ENCODE measurements at places on chromosomes 11 and 22.

DNA sequence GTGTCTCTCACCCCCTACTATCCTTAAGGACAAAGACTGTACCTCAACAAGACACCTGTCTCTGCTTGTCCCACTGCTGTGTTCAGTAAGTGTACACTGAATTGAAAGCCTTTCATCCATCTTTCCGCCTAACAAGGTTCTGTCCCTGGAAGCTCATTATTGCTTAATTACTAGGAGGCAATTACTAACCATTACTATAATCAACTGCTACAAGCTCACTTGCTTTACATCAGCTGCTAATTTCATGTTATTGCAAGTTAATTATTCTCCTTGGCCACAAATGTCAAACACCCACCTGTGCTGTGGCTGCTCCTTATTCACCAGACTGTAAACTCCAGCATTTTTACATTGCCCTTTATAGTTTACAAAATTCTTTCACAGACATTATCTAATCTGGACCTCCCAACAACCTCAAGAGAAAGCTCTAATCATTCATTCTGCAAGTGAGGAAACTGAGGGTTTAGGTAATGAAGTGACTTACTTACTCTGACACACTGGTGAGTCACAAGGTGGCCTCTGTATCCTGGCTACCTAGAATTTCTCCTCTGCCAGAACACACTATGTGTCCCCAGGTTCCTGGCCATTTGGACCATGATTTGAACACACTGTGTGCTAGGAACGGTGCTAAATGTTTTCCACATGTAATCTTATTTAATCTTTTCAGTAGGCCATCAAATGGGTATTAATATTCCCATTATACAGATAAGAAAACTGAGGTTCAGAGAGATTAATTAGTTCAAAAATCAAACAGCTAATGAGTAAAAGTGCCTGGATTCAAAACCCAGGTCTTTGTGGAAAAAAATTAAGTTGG, 66.7 kb downstream of the RAB30 start:
- no peak for DNase-seq

DNA sequence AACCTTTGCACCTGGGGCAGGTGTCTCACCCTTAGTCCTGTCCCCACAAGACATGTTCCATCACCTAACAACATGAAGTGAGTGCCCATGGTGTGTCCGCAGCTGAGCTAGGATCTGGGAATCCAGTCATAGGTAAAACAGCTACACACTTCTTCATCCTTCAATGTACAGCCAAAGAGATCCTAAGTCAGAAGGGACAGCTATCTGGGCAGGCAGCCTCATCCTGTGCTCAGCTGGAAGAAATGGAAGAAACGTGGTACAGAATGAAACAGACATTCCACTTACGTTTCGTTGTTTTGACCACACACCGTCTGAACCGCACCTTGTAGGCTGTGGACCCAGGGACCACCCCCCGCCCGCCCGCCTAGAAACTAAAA, 30.8 kb downstream of the PDGFB start:
- DNase-seq: no peak

DNA sequence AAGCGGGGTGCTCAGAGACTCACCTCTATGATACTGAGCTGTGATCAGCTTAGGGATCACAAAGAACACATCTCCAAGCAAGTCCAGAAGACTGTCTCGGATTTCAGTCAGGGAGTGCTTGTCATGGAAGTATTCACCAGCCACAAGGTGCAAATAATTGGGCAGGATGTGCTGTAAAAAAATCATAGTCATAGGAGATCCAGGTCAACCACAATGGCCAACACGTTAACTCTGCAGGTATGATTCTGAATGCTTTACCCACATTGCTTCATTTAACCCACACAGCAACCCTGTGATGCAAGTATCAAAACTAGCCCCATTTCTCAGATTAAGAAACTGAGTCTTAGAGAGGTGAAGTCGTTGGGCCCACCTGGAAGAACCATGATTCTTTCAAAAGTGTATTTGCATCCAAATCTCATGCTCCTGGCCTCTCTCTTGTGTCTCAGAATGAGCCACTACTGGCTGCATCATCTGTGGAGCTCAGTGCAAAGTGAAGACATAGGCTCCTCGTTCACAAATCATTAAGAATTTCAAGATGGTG, 179.3 kb downstream of the BCR start:
- DNase-seq: no peak

- DNase-seq: no peak
Measured at GRCh38 chr22:23518376-23519187, 61.5 kb downstream of the IGLL1 start.

DNA sequence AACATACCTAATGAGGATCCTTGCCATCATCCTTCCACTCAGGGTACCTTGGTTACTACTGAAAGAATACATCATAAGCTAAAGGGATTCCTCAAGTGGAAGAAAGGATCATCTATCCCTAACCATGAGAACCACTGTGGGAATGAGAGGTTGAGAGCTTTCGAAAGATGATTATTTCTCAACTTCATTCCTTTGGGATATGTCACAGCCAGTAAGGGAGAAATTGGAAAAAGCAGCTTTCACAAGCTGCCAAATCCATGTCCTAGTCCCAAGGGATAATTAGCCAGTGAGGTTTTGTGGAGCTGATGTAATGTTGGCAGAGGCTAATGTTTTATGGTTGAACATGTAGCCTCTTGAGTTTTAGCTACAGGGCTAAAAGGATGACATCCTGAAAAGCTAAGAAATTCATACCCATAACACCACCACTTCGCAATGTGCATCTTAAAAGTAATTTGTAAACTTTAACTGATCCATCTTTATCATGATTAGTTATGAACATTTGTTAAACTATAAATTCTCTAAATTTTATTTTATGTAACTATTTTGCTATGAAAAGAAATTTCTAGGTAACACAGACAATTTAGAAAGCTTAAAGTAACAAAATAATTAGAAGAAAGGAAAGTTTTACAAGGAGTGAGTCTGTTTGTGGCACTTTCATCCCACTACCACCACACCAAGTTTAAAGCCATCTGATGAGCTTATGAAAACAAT, 123.9 kb downstream of the MRTFA start:
- no peak for DNase-seq

DNA sequence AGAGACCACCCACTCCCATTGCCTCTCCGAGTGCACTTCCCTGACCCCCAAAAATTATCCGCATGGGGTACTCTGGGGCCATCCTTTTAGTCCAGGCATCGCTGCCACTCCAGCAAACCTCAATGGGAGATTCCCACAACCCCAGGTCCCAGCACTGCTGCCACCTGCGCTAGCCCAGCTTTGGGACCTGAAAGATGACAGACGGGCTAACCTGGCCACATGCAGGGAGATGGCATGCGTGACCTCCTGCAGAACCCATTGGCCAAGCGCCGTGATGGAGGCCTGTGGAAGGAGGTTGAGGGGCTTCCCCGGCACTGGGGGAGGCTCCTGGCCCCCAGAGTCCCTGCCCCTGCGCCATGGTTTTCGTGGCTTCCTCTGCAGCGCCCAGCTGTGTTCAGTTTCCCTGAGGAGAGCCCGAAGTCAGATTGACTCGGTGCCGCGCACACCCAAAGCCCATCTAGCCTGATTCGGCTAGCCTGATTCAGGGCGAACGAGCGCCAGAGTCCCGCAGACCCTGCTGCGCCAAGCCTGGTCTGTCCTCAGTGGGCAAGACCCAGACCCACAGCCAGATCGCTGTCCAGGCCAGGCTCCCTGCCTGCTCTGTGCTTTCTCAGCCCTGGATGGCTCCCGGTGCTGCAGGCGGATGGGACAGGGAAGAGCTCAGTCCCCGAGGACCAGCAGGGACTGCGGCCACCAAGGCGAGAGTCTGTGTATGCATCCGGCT, 751 bp upstream of the WNT7B start:
- no peak for DNase-seq

DNA sequence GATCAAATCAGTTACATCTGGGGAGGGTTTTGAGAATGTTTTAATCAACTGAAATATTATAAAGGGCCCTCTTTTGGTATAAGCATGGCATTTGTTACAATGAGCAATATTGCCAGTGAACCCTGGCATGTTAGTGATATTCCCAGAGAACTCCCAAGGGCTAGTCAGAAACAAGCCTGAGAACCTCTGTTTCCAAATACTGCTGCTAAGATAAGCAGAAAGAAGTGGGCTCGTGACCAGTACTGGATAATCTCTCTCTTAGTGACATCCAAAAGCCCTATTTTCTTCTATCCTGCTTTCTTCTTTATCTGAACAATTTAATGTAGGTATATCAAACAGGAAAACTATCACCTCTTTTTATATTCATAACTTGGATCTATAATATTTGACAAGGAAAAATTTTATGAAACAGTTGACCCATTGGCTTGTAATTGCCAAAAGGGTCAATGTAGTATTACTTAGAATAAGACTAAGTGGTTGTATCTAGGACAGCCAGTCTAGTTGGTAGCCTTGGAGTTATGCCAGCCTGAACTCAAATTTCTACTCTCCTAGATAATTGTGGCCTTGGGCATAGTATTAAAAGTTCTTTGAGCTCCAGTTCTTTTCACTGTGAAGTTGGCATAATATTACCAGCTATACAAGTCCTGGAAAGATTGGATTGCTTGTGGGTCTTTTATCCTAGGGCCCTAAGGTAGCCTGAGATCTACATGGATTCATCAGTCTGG, 15.7 kb downstream of the CAT start:
- no peak for DNase-seq

GRCh38 chr11:662689-663274, 25.7 kb downstream of the DRD4 start:
- no peak for DNase-seq

DNA sequence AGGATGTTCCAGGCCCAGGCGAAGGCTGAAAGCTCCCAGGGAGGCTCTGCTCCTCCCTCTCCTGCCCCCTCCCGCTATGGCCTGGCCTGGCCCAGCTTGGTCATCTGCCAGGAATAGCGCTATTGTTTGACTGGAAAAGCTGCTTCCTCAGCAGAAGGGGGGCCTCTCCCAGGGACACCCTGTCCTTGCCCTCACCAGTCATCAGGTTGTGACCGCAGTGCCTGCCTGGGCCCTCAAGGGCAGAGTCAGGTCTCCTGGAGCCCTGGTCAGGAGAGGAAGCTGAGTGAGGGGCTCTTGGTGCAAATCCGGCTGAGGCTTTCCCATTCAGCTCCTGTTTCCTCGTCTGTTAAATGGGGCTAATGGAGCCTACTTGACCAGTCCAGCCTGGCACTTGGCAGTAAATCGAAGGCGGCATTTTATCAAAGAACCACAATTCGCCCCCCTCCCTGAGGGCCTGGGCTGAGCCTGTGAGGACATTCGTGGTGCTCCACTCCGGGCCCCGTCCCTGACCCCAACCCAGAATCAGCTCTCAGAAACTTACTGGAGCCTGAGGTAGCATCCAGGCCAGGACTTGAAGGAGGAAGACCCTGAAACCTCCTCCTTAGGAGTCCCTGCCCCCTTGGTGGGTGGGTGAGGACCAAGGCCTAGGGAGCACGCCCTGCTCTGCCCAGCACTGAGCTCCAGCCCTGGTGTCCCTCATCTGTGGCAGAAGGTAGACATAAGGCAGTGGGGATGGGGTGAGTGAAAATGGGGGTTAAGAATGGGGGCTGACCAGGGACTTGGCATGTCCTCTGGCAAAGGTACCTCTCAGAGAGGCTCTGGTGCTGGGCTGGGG, 2.0 kb upstream of the CASTOR1 start:
- no peak for DNase-seq

DNA sequence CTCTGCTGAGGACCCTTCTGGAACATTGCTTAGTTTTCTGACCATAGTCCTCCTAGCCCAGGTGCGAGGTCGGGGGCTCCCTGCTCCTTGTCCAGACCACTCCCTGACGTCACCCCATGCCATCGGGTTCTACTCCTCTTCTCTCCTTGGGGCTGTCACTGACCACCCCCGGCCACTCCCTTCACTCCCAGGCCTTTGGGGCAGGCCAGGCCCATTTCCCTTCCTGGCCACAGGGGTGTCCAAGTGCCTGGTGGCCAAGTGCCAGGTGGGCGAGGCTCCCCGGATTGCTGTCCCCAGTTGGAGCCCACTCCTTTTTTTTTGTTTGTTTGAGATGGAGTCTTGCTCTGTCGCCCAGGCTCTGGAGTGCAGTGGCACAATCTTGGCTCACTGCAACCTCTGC, 19.5 kb downstream of the MRGPRD start:
- no peak for DNase-seq

- no peak for DNase-seq
Measured at GRCh38 chr11:95668131-95668530, 121.5 kb downstream of the FAM76B start.

GRCh38 chr22:49755631-49756001, 72.1 kb downstream of the BRD1 start:
- no peak for DNase-seq

- no peak for DNase-seq
Measured at GRCh38 chr11:11605821-11606450, 15.9 kb downstream of the GALNT18 start.

DNA sequence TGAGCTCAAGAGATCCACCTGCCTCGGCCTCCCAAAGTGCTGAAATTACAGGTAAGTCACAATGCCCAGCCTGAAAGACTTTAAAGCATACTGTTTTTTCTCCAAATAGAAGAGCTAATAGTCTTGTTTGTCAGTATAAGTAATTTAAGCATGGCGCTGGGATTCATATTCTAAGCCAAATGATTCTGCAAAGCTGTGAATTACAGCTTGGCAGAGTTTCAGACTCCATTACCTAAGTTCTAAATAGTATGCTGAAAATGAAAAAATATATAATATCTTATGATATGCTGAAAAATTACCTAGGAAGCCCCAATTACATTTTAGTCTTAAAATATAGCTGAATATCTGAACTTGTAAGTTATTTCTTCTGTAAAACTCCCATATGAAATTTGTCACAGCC, 39.3 kb downstream of the MRE11 start:
- DNase-seq: no peak

DNA sequence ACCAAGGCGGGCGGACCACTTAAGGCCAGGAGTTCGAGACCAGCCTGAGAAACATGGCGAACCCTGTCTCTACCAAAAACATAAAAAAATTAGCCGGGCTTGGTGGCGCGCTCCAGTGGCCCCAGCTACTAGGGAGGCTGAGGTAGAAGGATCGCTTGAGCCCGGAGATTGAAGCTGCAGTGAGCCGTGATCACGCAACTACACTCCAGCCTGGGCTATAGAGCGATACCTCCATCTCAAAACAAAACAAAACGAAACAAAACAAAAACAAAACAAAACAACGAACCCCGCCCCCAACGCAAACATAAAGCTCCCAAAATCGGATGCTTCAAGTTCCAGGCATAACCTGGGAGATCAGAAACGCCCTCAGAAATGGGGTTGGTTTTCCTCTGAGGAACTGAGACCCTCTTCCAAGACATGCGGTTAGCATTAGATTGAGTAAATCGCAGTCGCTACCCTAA, 564 bp downstream of the LRRC51 start:
- no peak for DNase-seq

DNA sequence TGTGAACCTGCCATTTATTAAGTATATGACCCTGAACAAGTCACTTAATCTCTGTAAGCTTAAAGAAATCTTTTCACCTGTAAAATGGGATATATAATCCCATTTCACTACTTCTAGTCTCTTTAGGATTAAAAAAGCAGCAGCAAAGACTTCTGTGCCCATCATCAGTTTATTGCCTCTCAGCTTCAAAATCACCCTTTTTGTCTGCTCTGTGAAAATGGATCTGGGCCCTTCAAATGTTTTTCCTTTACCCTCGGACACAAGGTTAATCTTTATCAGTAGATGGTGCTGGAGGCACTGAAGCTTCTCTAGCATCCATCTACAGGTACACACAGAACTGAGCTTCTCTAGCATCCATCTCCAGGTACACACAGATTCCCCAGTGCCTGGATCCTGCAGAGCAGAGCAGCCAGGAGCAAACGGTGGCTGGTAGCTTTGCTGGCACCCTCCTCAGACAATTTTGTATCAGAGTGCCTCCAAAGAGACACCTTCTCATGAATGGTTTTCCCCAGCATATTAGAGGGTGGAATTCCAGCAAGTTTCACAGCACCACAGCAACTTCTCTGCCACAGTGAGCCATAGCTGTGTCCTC, 56.8 kb downstream of the CADM1 start:
- no peak for DNase-seq

All from GM19239 (cell line).